CD4-positive, alpha-beta T cell (primary cell): ENCODE measurements at places on chromosomes 6 and 20.

DNA sequence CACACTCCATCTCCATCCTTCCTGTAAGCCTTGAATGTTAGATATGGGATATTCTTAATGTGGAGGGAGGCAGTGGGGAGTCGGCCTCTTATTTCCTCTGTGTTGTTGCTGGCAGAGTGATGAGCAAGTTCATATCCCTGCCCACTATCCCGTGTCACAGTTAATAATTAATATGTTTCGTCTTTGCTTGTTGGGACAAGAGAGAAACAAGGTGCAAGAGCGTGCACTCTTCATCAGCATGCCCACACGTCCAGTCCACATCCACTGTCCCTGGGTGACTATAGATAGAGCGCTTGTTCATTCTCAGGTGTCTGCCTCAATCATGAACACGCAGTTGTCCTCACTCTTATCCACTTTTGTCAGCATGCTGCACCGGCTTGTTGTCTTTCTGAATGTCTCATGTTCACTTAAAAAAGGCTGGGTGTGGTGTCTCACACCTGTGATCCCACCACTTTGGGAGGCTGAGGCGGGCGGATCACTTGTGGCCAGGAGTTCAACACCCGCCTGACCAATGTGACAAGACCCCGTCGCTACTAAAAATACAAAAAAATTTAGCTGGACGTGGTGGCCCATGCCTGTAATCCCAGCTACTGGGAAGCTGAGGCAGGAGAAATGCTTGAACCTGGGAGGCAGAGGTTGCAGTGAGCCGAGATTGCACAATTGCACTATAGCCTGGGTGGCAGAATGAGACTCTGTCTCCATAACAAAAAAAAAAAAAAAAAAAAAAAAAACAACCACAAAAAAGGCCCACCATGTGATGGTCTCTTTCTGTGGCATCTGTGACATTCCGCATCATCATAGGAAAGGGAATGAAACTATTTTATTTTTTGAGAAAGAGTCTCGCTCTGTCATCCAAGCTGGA is 34.2 kb downstream of the PPP1R3G start:
- DNase-seq: no peak

GRCh38 chr6:166019214-166019613 is 148.4 kb downstream of the TBXT start:
- DNase-seq: no peak

- no peak for DNase-seq
Observed at GRCh38 chr20:3787324-3788014, 929 bp upstream of the CENPB start.

DNA sequence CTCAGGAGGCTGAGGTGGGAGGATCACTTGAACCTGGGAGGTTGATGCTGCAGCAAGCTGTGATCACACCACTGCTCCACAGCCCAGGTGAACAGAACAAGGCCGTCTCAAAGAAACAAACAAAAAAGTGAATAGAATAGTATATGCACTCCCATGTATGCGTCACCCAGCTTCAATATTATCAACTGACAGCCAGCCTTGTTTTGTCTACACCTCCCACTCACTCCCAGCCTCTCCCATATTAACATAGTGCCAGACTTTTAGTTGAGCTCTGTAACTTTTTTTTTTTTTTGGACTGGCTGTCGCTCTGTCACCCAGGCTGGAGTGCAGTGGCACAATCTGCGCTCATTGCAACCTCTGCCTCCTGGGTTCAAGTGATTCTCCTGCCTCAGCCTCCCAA is 18.1 kb upstream of the ILRUN start:
- no peak for DNase-seq

DNA sequence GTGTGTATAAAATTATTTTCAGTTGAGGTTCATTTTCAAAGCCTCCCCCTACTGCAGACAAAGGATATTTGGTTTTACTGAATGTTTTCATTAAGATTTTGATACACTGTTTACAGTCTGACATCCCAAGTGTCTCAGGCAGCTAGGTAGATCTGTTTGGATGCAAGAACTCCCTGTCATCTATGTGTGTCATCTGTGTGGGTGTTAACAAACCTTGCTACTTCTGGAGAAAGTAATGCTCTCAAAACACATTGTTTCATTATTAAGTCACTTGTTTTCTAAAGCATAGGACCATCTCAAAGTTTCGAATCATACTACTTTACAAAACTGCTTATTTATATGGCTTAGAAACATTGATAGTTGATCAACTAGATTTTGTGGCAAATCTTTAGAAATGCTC is 114.5 kb upstream of the TMEM170B start:
- no peak for DNase-seq

DNA sequence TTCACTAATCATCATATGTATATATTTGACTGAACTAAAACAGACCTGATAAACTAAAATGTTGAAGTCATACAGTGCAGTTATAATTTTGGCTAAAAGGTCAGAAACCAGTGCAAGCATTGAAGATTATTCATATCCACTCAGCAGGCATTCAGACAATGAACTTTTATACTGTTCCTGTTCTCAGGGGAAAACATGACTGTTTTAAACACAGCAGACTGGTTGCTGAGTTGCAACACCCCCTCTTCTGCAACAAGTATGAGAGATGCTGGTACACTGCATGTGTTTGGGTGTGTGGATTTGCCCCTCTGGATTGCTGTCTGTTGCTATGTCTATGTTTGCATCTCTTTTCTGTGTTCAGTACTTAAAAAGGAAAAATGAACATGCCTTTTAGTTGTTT is 206.8 kb downstream of the EYA4 start:
- DNase-seq: no peak

DNA sequence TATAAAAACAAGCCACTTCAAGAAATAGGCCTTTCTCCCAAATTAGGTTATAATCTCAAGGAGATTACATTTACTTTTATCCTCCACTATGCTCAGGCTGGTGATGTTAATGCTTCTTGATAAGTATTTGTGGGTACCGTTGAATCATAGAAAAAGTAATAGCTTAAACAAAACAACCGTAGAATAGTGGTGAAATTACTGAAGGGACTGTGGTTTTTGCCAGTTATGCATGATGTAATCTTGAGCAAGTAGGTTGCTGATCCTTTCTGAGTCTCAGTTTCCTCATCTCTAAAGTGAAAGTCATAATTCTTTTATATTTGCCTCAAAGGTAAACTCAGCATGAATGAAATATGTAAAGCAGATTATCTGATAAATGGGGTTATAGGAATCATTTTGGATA is 187.3 kb upstream of the JAG1 start:
- no peak for DNase-seq

- DNase-seq: no peak
Observed at GRCh38 chr6:6878887-6879585, 228.7 kb upstream of the RREB1 start.

- no peak for DNase-seq
Observed at GRCh38 chr6:44618371-44618770, 230.9 kb downstream of the CDC5L start.

DNA sequence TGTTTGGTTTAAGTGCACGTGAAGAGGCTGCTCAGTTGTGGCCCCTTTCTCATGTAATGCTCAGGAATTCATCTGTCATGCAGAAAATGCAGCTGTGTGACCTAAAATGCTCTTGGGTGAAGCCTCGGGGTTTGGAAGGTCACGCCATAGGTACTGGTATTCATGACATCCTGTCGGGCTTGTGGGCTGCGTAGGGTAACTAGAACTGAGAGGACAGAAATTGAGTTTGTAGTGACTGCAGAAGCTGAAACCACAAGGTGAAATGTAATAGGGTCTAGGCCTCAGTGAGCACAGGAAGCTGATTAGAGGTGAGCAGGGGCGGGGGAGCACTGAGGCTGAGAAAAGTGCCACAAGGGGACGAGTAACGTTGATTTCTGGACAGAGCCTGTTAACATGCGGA is 128.8 kb downstream of the SOBP start:
- peak; percentile 6 for DNase-seq

DNA sequence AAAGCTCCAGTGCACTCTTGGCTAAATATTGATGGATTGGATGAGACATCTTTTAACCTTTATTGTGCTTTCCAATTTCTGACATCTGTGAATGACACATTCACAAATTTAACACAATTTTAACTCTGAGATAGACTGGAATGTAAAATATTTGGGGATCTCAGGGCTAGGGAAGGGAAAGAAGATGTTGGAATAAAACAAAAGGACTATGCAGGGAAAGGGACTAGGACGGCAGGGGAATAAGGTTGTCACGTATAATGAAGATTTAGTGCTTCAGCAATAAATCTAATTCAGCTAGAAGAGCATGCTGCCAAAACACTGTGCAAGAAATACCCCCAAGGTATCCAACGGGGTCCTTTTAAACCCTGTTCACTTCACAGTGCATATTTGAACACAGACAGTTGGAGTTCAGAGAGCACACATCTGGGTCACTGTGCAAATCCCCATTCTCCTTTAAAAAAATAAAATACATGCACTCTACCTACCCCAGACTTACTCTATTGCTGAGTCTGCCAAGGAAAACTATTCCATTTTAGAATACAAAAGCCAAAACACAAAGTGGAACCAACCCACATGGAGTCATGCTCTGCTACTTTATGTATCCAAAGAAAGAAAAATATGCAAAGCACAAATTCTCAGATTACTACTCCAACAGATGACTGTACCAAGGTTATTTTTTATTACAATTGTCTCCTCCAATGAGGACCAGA is 151.0 kb upstream of the RSPO3 start:
- no peak for DNase-seq

DNA sequence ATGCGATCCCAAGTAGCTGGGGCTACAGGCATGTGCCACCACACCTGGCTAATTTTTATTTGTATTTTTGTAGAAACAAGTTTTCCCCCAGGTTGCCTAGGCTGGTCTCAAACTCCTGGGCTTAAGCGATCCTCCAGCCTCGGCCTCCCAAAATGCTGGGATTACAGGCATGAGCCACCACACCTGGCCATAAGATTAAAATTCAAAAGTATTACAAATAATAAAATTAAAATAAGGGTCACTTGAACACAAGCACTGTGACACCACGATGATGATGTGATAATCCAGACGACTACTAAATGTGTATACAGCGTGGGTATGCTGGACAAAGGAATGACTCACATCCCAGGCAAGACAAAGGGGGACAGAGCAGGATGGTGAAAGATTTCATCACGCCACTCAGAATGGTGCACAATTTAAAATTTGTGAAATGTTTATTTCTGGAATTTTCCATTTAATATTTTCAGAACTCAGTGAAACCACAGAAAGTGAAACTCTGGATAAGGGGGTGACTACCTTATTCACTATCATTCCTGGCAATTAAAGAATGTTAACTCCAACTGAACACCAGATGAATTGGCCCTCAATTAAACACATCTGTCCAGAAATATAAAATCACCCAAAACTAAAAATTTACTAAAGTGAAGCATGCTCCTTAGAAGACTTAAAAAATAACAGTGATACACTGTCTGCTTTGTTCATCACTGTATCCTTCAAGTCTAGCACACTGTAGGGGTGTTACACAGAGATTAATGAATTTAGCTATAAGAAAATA is 13.1 kb downstream of the B4GALT5 start:
- DNase-seq: peak; percentile 59

DNA sequence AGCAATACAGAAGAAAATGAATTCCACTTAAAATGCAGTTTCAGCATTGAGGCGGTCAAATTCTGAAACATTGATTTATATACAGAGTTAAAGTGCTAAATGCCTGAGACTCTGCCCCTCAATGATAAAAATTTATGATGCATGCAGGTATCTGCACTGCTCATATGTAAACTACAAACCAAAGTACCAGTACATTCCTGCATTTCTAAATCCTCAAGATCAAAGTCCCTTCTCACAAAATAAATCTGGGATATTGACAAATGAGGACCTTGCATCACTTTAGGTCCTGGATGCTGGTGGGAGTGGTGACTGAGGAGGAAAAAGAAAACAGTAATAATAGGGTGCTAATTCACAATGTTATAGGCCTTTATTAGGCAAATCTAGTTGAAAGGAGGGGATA is 101.9 kb downstream of the FIG4 start:
- DNase-seq: no peak

GRCh38 chr6:168116975-168117899 is 38.2 kb upstream of the FRMD1 start:
- DNase-seq: no peak

GRCh38 chr20:17610566-17611289 is 40.9 kb downstream of the DSTN start:
- DNase-seq: peak; percentile 42

DNA sequence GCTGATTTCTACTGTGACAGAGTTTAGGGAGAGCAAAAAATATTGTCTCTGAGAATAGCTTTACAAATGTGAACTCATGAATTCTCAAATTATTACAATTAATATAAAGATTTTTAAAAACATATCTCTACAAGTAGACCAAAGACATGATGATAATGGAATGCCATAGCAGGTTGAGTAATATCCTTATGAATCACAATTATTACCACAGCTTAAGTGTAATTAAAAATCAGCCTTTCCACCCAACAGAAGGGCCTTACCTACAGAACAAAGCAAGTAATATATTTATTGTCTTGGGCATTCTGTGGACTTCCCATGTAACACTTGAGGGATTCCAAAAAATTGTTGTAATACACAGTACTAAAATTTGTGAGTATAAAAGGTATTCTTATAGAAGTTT is 1099.6 kb upstream of the GJE1 start:
- no peak for DNase-seq

DNA sequence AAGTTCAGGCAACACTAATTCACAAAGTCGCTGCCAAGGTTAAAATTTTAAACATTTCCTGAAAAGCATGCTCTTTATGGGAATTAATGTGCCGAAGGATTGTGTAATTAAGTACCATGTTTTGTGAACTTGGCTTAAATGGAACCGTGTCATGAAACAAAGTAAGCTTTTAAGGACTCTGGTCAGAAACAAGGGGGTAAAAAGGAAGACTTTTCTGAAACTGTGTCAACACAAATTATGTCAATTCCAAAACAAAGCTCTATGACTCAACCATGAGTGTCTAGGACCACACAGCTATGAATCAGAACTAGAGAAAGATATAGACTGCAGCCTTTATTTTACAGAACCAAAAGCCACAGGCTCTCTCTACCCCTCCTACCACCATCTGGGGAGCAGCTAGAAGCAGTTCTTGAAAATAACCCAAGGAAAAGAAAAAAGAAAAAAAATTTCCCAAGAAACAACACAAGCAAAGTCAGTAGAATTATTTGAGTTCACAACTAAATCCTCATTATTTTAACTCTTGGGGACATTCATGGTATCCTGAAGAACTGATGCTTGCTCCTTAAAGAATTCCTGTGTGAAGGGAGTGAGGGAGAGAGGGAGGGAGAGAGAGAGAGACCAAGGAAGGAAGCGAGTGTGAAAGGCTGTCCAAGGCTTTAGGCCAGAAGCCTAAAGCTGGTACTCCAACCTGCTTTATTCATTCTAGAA is 81.9 kb downstream of the ZMYND8 start:
- DNase-seq: no peak

- no peak for DNase-seq
Observed at GRCh38 chr6:106973018-106973835, 1.3 kb downstream of the CD24 start.

DNA sequence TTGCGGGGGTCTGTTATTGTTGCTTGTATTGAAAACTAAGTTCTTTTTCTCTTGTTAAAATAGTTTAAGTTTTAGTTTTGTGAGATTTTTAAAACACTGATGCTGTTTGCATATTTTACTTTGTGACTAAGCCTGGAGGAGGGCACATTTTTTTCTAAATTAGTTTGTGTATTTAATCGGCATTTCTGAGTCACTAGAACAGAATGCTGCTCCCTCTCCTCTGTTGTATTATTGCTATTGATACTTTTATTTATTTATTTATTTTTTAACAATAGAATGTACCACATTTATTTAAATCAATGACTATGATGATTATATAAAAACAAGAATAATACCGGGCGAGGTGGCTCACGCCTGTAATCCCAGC is 5.1 kb upstream of the FAM50B start:
- DNase-seq: no peak
